Renal cortical epithelial cell (primary cell): ENCODE measurements at places on chromosomes 2 and 18. TPM values are rescaled to one million over a fixed set of nuclear protein-coding genes. Genes with fewer than 3 reads are reported as not detected.

DNA sequence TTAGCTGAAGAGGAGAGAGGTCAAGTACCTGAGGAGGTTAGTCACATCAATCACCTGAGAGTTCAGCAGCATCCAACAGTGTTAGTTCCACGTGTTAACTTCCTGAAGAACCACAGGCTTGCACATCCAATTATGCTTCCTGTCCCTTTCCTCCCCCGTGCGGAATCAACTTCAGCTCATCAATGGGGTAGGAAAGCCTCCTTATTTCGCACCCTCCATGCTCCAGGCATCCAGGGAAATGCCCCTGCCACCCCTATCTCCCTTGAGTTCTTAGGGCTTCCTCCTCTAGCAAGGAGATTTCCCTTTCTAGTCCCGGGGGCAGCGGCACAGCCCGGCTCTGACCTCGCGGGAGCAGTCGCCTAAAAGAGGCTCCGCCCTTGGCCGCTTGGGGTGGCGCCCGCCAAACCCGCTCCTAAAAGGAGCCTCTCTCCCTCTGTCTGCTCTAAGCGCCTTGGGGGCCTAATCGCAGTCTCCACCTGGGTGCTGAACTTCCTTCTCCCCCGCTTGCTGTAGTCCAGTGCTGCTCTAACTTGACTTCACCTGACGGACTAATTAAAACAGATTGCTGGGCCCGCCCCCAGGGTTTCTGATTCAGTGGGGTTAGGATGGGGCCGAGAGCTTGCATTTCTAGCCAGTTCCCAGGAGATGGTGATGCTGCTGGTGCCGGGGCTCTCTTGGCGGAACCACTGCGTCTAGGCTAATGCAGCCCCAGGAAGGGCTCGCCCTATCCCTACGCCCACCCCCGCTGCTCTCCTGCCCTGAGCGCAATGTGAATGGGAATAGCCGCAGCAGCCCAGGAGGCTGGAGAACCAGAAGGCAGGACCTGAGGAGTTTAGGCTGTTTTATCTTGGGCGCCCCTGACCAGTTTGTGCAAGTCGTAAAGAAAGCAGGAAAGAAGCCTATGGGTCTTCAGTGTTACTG lies 3.4 kb upstream of the TET3 start:
- no peak for DNase-seq

DNA sequence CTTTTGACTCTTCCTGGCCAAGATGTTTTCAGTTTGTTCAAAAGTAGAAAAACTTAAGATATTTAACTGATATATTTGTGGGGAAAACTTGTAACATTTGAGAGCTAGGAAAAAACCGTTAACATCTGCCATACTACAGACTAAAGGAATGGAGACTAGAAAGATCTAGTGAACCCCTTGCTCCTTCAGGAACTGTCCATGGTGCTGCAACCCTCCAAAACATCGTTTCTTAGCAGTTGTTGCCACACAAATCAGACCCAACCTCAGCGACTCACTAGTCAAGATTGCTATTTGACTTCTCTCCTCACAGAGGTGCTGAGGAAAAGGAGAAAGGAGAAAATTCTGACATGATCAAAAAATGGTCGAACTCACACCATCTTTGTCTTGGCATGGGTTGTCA lies 393.8 kb upstream of the LYPD1 start:
- DNase-seq: peak; percentile 44

The ANKRD30B gene
- not detected in 2 replicates for total RNA-seq

The CRYGD gene
- not detected in 2 replicates for total RNA-seq

The ZNF804A gene
- 0.10 TPM in 1 of 2 replicates, not detected in the other for total RNA-seq

- DNase-seq: no peak
Observed at GRCh38 chr2:40359811-40360210, 92.1 kb downstream of the SLC8A1 start.

- DNase-seq: no peak
Observed at GRCh38 chr18:35750929-35751328, 169.4 kb downstream of the GALNT1 start.

The AGAP1 gene
- 10.2 and 17.6 TPM in 2 replicates for total RNA-seq

DNA sequence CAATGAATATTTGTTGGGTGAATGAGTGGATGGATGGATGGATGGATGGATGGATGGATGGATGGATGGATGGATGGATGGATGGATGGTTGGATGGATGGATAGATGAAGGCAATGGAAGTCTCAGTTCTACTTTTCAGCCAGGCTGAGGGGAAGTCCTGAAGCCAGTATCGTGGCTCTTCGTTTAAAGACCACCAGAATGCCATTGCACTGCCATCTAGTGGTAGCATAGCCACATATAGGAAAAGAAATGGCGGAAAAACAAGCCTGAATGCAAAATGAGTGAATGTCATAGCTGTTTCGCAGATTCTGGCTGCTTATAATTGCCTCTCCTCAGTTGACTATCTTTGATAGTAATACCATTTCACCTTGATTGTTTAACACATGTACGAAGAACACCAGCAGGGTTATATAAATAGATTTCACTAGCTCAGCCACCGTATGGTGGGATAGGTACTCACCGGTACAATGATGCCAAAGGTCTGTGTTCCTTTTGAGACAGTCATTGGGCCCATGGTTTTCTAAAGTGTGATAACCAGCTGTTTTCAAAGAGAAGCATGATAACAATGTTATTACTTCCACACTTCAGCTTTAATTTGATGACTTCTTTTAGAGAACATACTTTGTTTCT lies 62.3 kb upstream of the GREB1L start:
- DNase-seq: peak; percentile 50

DNA sequence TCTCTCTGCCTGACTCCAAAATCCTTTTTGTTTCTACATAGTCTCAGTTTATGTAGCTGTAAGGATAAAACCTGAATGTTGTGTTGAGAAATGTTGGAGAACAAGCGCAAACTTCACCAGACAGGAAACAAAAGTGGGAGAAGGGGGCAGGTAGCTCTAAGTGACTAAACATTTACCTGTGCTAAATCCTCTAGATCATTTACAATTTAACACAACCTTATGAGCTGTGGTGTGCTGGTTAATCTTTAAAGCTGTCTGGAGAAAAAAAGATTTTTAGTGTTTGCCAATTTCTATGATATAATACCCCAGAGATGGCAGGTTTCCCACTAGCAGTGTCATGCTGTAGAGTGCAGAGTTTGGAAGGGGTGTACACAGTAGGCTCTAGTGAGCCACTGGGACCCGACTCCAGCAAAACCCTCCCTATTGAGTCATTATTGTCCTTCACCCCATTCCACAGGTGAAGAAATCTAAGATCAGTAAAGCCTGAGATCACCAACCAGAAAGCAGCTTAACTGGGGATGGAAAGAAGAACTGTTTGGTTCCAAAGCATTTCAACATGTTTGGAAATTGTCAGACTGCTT lies 992.0 kb downstream of the DCDC2C start:
- DNase-seq: no peak

DNA sequence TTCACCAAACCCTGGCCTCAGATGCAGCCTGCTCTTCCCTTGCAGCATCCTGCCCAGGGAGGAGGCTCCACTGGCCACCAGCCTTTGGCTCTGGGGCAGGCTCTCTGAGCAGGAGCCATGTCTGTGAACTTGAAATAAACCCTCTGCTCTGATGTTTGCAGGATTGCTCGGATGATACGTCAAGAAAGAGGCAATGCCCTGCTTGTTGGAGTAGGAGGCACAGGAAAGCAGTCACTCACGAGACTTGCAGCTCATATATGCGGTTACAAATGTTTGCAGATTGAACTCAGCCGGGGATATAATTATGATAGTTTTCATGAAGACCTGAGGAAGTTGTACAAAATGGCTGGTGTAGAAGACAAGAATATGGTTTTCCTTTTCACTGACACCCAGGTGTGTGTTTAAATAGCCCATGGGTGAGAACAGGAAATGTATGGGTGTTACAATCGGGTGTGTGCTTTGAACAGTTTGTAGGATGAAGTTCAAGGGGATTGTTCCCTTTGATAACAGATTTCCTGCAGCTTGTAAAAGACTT lies 177.9 kb downstream of the DNAH6 start:
- DNase-seq: no peak

The ACMSD gene
- 3.3 and 21.7 TPM in 2 replicates for total RNA-seq

The STARD6 gene
- total RNA-seq: 0.15 and 0.69 TPM in 2 replicates

- no peak for DNase-seq
Observed at GRCh38 chr2:96537734-96538486, 1.4 kb downstream of the ARID5A start.

The PTPRN gene
- total RNA-seq: 0.35 and 0.52 TPM in 2 replicates

- no peak for DNase-seq
Observed at GRCh38 chr2:232434563-232435374, 21.2 kb upstream of the ALPI start.

The SERPINB11 gene
- not detected in 2 replicates for total RNA-seq

GRCh38 chr2:125085904-125086303 lies 1060.8 kb downstream of the CNTNAP5 start:
- no peak for DNase-seq

DNA sequence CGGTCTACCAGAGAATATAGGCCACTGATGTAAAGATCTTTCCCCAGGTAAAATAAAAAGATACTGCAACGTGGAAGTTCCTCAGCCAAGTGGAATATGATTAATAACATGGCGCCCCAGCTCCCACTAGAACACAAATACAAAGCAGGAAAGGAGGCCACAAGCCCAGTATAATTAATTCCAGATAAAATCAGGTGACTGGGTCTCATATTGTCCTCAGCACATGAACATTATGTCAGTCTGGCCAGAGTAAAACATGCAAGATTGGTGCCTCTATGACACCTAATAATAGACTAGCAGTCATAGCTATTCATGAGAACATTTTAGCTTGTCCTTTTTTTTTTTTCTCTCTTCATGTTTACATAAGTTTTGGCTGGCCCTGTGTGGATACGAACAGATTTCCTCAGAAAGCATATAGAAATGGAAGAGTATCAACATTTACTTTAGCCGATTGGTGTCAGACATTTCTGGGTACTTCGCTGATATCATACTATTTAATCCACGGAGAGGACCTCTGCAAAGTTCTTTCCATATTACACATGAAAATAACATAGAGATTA lies 523.8 kb upstream of the SETBP1 start:
- no peak for DNase-seq

GRCh38 chr2:160650196-160651118 lies 156.8 kb upstream of the RBMS1 start:
- peak; percentile 76 for DNase-seq

The ERBB4 gene
- total RNA-seq: 1.9 and 40.7 TPM in 2 replicates

DNA sequence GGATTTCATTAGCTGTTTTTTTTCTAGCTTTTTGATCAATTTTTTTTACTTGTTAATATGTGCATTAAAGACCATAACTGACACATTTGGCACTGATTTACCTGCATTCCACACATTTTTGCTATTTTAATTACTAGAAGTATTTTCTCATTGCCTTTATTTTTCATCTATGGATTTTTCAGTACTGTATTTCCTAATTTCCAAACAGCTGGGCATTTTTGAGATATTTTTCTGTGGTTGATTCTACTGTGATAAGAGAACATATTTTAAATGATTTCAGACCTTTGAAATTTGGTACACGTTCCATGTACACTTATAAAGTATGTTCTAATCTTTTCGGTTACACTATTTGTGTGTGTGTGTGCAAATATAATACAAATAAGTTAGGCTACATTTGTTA lies 135.3 kb downstream of the PARD3B start:
- DNase-seq: no peak

DNA sequence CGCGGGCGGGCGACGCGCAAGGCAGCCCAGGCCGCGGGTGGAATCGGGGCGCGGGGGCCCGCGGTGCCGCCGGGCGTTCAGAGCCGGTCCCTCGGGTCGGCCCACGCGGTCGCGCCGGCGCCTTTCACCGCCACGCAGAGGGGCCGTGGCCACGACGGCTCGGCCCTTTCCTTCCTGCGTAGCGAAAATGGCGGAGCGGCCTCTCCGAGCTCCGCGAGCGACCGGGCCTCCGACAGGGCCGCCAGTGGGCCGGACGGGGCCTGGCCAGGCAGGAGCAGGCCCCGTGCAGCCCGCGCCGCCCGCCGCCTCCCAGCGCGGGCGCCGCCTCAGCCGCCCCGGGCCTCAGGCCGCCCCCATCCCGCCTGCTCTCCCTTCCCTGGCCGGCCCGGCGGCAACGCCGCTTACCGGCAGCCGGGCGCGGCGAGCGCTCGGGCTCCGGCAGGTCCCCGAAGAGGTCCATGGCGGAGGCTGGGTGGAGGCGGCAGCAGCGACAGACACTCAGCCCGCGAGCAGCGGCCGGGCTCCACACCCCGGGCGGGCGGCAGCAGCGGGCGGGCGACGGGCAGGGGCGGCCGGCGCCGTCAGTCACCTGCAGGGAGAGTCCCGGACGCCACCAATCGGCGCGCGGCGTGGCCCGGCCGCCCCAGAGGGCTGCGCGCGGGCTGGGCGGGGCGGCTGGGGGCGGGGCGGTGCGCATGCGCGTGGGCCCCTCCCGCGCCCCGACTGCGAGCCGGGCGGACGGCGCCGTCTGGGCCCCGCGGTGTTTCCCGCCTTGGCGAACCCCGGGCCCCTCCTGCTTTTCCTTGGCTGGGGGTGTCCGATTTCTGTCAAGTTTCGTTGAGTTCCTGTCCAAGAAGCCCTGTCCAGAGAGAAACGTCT lies at the start of gene ILKAP:
Gene ILKAP, minus strand, starts transcription at position 602 of the 879 bp plus-strand sequence. Its CDS starts 142 bp downstream, at position 460.
- DNase-seq: peak; percentile 23

DNA sequence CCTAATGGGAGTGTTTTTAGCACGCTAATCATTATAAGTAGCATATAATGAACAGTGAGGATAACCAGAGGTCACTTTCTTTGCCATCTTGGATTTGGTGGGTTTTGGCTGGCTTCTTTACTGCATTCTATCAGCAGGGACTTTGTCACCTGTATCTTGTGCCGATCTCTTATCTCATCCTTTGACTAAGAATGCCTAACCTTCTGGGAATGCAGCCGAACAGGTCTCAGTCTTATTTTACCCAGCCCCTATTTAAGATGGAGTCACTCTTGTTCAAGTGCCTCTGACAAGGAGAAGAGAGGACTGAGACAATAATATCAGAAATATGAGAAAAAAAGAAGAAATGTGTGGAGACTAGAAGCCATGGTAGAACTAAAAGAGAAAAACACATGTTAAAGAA lies 276.4 kb downstream of the TMX3 start:
- DNase-seq: no peak

- DNase-seq: peak; percentile 78
Observed at GRCh38 chr2:177422271-177422670, 29.7 kb downstream of the AGPS start.
